ENCODE measurements at places on chromosomes 7 and 10.

GRCh38 chr7:149776289-149776688 lies 2.9 kb upstream of the ZNF467 start:
- no peak for DNase-seq

- no peak for DNase-seq
These were observed 117.0 kb upstream of the AFAP1L2 start for GRCh38 chr10:114521255-114521654.

DNA sequence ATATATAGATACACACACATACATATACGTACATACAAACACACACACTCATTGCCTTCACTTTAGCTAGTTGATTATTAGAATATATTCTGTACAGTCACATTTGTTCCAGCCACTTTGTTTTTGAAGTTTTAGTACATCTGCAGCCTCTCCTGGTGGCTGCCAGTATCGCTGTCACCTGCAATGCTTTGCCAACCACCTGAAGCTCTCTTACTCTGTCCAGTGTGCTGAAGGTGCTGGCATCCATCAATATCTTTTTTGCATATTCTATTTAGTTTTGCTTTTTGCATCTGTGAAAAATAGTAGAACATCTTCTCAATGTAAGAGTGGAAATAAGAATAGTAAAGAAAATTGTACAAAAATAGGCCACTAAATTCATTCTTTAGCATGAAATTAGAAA lies 388.6 kb downstream of the EXOC4 start:
- DNase-seq, result no peak

GRCh38 chr7:27186668-27187474 lies 1.8 kb upstream of the HOXA11 start:
- no peak for DNase-seq

DNA sequence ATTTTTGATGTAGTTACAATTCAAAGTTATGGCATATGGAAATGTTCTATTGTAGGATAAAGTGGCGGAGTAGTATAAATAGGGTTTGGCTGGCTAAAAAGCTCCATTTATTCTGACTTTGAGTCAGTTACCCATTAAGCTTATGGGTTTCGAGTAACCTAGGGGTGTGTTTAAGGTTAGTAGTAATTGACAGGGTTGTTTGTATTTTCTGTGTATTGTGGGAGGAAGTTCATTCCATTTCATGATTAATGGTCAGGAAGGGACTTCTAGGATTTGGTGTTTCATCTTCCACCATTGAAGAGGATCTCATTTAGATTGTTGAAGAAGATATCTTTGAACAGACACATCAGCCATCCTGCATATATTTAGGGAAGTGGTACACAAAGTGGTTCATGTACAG lies 75.0 kb downstream of the BICC1 start:
- no peak for DNase-seq

GRCh38 chr10:118584181-118584954 lies 11.1 kb downstream of the PRLHR start:
- DNase-seq, result no peak

- no peak for DNase-seq
These were observed 286.3 kb upstream of the ZMIZ1 start for GRCh38 chr10:78782441-78782840.

DNA sequence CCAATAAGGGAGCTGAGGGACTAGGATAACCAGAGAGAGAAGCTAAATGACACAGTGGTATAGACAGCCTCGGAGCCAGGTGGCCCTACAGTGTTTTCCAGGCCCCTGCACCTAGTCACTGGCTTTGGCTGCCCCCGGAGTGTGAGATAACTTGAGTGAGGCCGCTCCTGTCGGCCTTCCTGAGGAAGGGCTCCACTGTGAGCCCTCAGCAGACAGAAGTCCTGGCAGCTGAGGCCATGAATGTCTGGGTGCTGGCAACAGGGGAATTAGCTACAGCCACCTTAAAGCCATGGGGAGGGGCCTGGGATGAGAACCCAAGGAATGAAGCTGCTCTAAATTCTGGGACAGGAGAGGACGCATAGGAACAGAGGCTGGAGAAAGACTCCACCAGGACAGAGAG lies 4.6 kb upstream of the GDF10 start:
- no peak for DNase-seq

DNA sequence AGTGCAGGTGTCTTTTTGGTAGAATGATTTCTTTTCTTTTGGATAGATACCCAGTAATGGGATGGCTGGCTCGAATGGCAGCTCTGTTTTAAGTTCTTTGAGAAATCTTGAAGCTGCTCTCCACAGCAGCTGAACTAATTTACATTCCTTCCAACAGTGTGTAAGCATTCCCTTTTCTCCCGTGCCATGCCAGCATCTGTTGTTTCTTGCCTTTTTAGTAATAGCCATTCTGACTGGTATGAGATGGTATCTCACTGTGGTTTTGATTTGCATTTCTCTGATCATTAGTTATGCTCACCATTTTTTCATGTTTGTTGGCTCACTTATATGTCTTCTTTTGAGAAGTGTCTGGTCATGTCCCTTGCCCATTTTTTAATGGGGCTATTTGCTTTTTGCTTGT lies 486.3 kb downstream of the GALNT17 start:
- no peak for DNase-seq

DNA sequence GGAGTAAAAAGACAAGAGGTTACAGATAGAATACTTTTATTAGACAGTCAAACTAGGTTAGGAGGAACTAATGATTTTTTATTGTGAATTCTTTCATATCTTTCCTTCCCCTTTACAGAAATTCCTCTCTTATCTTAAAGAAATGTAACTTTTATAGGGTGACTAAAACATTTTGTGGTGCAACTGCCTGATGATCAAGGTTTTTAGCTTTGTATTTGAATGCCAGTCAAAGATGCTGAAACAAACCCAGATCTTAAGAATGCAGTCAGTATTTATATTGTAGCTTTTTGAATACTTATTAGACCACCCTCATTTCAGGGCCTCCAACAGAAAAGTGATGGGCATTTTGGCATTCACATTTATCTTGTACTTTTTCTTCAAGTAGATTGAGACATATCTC lies 27.4 kb downstream of the TAX1BP1 start:
- no peak for DNase-seq

DNA sequence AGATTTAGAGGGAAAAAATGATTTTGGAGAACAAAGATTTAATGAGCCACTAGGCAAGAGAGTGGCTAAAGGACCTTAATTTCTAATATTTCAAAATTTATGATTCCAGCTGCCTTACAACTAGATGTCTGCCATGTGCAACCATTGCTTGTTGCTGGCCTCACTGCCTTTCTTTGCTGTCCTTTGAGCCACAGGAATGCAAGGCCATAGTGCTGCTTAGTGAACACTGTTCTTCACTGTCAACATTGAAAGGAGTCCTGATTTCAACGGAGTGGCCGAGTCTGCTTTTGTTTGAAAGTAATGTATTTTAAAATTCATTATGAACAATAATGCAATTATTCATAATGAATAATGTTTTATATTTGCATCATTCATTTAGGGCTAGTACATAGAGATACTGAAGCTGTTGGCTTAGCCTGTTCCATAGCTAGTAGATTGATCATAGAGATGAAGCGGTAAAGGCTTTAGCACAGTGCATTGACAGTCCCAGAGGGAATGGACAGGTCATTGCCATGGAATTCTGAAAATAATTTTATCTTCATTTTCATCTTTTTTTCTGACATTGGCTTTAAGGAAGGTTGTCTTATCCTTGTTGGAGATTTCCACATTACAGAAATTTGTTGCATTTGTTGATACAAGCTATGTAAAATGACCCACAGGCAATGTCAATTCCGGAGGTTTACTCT lies 544.1 kb downstream of the AUTS2 start:
- DNase-seq, result no peak

GRCh38 chr10:105706281-105707026 lies 1065.4 kb downstream of the SORCS3 start:
- DNase-seq, result no peak

DNA sequence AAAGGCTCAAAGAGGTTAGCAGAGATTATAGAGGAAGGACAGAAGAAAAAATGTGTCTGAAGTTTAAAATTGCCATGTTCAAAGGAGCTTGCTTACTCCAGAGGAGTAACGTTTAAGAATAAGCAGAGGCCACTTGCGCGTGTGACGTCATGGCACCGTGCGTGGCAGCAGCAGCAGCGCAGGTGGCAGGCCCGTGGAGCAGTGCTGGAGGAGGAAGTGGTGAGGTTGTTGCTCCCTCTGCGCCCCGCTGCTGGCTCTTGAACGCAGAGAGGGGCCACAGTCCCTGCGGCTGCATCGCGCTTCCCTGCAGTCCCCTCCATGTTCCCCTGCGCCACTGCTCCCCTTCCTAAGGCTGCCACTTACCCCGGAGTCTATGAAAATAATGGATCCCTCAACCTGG lies 37.5 kb downstream of the GDI2 start:
- DNase-seq, result peak; percentile 51

DNA sequence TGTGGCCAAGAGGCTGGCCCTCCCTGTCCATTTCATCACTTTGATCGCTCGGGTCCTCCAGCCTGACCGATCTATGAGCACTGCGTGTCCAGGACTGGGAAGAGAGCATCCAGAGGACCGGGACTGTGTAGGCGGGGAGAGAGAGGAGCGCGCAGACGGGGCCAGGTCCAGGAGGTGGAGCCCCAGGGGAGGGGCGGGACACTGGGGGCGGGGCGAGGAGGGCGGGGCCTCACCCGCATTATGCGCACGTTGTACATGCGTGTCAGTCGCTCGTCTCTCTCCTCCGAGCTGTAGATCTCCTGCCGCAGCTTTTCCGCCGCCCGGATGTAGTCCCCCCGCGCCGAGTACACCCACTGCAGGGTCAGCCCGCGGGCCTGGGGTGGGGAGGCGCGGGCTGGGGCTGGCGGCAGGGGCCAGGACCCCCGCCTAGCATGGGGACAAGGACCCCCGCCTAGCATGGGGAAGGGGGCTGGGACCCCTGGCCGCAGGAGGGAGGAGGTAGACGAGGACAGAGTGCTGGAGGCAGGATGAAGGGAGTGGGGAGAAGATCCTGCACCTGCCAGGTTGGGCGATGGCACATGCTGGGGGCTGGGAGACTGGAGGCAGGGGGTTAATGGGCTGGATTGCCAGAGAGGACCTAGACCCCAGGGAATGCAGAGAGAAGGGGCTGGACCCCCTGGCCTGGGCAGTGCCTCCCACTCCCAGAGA lies 14.3 kb downstream of the MOSPD3 start:
- DNase-seq, result peak; percentile 85

DNA sequence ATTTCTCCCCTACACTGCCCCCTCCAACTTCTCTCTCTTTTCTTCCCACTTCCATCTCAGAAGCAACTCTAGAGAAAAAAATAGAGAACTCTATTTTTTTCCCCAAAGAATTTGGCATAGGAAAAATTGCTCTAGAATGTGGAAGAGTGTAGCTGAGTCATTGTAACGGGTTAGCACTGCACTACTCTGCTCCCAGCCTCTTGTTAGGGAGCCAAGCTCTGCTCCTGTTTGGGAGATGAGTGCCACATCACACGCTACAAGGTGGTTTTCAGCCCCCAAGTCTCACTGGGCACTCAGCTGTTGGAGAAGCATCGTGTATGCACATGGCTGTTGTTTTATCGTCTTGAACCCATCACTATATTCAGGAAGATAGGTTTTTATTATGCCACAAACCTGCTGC lies 136.4 kb downstream of the BMPER start:
- no peak for DNase-seq

- no peak for DNase-seq
These were observed 179.2 kb upstream of the MBL2 start for GRCh38 chr10:52951824-52952223.

GRCh38 chr7:80819503-80819902 lies 99.3 kb downstream of the SEMA3C start:
- no peak for DNase-seq
